ENCODE measurements at places on chromosomes 5 and 9.
A peak's percentile ranks its signal among the peaks of the same experiment; 100 is the strongest.

- DNase-seq = no peak
Measured at GRCh38 chr5:31761877-31762276, 122.9 kb downstream of the PDZD2 start.

DNA sequence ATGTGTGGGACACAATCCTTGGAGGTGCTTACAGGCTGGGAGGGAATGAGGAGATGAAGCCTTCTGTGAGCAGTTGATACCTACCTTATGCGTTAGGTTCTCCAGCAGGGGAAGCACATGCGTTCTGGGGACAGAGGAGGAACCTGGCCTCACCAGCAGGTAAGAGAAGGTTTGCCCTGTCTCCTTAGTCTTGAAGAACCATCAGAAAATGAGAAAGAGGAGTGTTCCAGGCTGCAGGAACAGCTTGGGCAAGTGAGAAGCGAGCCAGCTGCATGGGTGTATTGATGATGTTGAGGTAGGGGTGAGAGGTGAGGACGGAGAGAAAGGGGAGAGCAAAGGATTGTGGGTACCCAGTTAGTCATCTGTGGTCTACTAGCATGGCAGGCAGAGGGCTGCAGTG is 156.9 kb upstream of the MVB12B start:
- DNase-seq = no peak

GRCh38 chr5:169716287-169716686 is 79.2 kb downstream of the DOCK2 start:
- DNase-seq = peak; percentile 68

GRCh38 chr9:33785914-33786313 is 9.4 kb upstream of the PRSS3 start:
- no peak for DNase-seq

DNA sequence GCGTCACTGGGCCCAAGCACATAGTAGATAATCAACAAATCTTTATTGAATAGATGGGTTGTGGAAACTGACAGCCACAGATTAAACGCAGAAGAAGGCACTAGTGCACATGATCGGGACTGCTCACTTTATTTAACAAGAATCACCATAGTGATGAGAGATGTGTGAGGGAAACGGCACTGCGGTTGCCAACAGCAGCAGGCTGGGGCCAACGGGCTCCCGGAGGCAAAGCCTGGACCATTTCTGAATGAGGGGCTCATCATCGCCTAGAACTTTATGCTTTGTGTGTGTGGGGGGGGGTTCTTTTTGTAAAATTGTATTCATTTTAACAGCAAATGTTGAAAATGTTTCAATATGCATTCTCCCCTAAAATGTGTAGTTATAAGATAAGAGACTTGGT is 61.9 kb upstream of the RUFY1 start:
- DNase-seq = peak; percentile 72

DNA sequence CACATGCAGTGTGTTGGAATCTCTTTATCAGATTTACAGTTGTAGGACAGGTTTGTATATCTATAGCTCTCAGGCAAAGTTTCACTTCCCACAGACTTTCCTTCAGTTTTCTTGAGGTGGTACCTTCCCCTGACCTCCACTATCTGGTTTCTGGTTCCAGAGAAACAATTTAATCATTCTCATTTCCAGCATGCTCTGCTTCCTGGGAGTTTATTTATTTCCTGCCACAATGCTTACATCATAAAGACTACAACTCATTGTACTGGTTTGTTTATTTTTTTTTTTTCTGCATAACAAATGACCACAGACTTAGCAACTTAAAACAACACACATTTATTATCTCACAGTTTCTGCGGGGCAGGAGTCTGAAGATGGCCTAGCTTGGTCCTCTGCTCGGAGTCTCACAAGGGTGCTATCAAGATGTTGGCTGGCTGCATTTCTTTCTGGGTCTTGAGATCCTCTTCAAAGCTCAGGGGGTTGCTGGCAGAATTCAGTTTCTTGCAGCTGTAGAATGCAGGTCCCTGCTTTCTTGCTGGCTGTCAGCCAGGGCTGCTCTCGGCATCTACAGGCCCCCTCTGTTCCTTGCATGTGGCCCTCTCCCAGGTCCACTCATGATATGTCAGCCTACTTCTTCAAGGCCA is 247.7 kb downstream of the ENC1 start:
- peak; percentile 55 for DNase-seq

- no peak for DNase-seq
Measured at GRCh38 chr5:36648426-36648825, 42.0 kb downstream of the SLC1A3 start.

GRCh38 chr5:138872841-138873465 is 2.2 kb downstream of the LRRTM2 start:
- no peak for DNase-seq

DNA sequence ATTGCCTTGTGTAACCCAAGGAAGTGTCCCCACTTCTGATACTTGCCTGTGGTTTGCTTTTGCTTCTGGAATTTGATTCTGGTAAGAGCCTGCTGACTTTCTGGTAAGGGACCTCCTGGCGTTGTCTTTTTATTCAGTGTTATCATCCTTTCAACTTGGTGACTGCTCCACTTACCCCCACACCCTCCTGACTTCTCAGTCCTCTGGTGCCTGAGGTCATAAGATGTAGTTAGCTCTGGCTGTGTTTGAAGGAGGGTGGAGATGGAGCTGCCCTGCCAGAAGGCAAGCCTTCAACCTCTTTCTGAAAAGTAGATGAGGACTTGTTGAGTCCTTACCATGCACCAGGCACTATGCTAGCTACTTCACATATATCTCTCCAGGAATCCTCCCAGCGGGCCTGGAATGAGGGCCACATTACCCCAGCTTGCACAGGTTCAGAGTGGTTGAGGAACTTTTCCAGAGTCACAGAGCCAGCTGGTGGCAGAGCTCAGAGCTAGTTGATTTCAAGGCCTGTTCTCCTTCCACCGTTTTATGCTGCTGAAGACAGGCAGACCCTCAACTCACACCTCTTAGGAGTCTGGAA is 45.2 kb upstream of the PITX1 start:
- DNase-seq = no peak

DNA sequence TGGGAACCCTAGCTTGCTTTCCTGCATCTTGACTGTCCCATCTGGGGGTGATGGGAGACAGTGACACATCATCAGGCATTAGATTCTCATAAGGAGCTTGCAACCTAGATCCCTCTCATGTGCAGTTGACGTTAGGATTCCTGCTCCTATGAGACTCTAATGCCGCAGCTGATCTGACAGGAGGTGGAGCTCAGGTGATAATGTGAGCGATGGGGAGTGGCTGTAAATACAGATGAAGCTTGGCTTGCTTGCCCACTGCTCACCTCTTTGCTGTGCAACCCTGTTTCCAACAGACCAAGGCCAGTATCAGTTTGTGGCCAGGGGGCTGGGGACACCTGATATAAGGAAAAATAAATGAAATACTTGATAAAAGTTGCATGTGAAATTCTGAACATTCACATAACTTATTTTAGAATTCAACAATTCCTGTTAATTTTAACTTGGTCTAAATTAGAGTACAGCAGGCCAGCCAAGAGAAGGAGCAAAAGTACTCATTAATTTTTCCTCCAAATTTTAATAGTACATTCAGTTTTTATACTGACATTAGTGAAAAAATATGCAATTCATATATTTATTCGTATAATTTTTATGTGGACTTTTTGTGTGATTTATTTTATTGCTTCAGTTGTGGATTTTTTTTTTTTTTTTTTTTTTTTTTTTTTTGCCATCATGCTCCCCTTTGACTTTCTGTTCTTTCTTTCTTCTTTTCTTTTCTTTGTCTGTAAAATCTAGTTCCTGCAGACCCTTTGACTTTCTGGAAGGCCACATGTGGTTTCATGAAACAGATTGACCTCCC is 11.4 kb downstream of the PAM start:
- DNase-seq = no peak

- DNase-seq = no peak
Measured at GRCh38 chr9:35227284-35227683, 65.5 kb downstream of the UNC13B start.

GRCh38 chr9:32258482-32258881 is 126.0 kb upstream of the ACO1 start:
- no peak for DNase-seq

- no peak for DNase-seq
Measured at GRCh38 chr5:53815471-53815870, 255.0 kb downstream of the NDUFS4 start.

DNA sequence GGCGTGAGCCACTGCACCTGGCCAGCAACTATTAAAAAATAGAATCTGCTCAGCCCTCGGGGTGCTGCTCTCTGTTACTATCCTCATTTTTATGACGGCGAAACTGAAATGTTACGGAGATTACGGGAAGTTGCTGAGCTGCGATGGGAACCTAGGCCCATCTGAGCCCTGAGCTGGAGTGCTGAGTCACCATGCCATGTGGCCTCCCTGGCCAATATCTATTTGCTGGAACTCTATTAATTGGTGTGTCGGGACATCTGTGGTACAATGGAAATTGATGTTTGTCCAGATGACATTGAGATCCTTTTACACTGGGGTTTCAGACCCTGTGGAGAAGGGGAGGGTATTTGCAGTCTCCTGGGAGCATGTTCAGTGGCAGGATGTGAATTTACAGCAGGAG is 8.1 kb downstream of the PRDM12 start:
- DNase-seq = peak; percentile 45

- DNase-seq = no peak
Measured at GRCh38 chr9:123072407-123072995, 39.0 kb downstream of the GPR21 start.

GRCh38 chr5:138274189-138274853 is at the start of gene GFRA3:
GFRA3 (minus strand) TSS chr5:138274621; CDS start chr5:138274424, 197 bp downstream.
- no peak for DNase-seq

DNA sequence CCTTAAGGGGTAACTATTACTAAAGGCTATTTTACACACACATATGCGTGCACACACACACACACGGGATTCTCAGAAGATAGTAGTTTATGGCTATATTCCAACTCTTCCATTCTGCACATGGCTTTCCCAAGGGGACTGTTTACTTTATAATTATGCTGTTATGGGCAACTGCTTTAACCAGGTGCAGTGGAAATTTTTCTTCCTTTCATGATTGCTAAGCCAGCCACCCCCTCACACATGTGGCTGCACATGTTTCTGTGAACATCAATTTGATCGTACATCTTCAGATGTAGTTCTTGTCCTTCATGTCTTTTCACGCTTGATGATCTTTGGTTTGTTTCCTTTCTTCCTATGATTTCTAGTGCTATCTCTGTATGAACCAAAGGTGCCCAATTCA is 37.0 kb downstream of the MRPS30 start:
- DNase-seq = no peak

- no peak for DNase-seq
Measured at GRCh38 chr9:119588874-119589744, 219.9 kb upstream of the BRINP1 start.
